ENCODE measurements at places on chromosomes 6 and 20.

DNA sequence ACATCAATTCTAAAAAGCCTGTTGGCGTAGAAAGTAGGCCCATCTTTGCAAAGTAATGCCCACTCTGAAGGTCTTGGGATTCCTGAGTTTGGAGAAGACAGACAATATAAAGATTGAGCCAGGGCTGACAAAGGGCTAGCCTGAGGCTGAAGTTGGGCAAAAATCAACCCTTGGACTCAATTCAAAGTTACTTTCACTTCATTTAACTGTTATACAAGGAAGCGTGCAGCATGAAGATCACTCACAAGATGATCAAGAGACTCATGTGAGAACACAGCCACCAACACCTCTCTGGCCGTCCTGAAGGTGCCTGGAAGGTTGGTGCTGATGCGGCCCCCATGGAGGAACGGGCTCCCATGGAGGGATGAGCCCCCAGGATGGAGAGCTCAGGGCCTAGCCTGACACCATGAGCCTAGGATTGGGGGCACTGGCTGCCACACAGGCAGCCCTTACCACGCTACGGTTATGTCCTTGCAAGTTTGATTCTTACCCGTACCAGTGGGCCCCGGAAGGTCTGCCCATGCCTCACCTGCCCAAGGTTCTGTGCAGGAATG lies 26.6 kb downstream of the FOXC1 start:
- DNase-seq: no peak

DNA sequence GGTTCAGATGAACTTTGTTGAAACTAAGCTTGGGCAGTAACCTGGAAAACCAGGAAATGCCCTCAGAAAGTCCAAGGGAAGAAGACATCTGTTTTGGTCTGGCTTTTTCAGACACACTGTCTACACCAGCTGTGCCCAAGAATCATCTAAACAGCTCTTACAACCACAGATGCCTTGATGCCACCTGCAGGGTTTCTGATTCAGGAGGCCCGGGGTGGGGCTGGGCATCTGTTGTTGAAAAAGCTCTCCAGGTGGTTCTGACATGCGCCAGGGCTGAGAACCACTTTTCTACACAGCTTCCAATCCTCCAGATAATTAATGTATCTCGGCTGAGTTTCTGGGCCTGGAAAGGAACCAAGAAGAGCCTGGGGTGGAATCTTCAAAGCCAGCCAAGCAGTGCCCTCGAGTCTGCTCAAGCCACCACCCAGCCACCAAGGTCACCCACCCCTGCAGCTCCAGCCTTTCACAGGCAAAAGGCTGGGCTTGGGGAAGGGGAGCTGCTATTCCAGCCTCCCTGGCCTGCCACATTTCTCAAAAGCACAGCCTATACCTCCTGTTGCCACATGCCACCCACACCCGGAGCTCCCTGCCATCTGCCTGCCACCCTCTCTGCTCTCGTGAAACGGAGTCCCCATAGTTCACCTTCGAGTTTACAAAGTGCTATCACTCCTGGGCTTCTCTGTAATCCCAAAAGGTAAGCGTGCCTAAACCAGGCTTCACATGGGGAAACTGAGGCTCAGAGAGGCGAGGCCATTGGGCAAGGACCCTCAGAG lies 9.4 kb downstream of the MDGA1 start:
- DNase-seq: no peak

DNA sequence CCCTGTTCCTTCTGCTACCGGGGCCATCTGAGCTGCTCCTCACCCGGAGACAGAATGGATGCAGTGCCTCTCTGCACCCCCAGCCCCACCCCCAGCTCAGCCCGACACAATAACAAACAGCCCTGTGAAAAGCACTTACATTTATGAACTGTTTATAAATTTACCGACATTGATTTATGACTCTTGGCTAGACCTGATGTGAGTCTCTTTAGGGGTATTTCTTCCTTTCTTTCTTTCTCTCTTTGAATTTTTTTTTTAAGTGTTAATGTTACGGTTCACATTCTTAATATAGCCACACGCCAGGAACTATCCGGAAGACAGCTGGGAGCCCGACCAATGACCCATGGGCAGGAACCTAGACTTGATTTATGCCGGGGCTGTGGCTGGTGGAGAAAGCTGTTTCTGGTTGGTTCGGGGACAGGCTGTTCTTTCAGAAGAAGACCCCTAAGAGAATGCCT lies 266.3 kb downstream of the CDC5L start:
- no peak for DNase-seq

GRCh38 chr6:161369339-161369738 lies 95.5 kb upstream of the AGPAT4 start:
- DNase-seq: no peak

DNA sequence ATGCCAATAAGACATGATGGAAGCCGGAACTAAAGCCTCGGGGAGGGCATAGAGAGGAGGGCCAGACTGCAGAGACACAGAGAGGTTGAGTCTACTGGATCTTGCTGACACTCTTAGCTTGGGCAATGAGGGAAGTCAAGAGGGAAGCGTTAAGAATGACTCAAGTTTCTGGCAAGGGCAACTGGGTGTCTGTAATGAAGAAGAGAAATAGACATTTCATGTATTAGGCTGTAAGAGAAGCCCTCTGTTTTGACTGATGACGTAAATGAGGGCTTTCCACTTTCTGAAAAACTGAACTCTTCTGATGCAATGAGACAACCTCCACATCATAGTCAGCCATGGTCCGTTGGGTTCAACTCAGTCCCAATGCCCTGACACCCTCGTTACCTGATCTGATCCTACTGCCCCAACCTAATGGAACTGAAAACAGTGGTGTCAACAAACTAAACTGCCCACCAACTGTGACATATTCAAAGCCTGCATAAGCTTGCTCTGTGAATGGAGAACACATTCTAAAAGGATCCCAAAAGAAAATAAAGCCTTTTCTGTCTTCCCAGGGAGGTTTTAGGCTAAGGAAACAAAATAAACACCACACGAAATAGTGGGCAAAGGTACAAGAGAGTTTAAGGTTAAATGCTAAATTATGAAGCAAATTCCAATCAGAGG lies 45.8 kb upstream of the PNRC1 start:
- no peak for DNase-seq
